Gastrocnemius medialis (tissue), 4 donors: ENCODE measurements at places on chromosomes 5 and 9. TPM values are rescaled to one million over a fixed set of nuclear protein-coding genes. Genes with fewer than 3 reads are reported as not detected.

PDCD1LG2 gene
- total RNA-seq: 1.7 TPM

PCDHB7 gene
- total RNA-seq: 0.24 TPM

PRRT1B gene
- total RNA-seq: not detected

SPINK13 gene
- not detected for total RNA-seq

PCDH12 gene
- total RNA-seq: 4.9 TPM

SOWAHA gene
- not detected for total RNA-seq

CAVIN4 gene
- total RNA-seq: 14.5 TPM

MLANA gene
- total RNA-seq: not detected

F2R gene
- total RNA-seq: 2.4 TPM

GRCh38 chr5:172868436-172868923 lies 34.4 kb downstream of the ERGIC1 start:
- peaks cover 95% of the 10 kb centered on the region for H3K4me1 ChIP-seq
- no peaks in the 10 kb centered on the region for H3K36me3 ChIP-seq
- no peaks in the 10 kb centered on the region for H3K27me3 ChIP-seq
- peak overlapping the region; percentile 97 for H3K27ac ChIP-seq
- DNase-seq: no peak

DNA sequence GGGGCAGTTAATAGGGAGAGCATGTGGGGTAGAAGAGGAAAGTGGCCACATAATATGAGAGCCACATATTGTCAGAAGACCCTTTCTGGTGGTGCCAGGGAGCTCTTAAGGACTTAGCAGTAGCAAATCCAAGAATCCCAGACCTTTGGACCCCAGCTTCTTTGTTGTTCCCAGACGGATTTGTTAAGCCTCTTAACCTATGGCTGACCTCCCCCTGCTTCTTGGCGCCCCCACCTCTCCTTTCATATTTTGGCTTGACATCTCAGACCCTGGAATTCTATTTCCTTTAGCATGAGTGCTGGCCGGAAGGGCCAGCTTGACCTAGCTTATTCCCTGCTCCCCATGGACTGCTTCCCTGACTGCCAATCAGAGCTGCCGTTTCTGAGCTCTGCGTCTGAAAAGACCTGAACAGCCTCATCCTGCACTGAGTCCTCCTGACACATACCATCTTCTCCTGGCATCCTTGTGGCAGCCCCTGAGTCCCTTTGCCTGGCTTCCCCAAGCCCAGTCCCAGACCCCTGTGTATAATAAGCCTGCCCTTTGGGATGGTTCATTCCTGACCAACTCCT lies 116.3 kb downstream of the PRKACG start:
- no peak for DNase-seq
- no peaks in the 10 kb centered on the region for H3K36me3 ChIP-seq
- H3K27me3 ChIP-seq: no peaks in the 10 kb centered on the region
- H3K27ac ChIP-seq: no peak overlapping the region
- H3K4me1 ChIP-seq: no peaks in the 10 kb centered on the region
- no peak overlapping the region for H3K4me3 ChIP-seq

DNA sequence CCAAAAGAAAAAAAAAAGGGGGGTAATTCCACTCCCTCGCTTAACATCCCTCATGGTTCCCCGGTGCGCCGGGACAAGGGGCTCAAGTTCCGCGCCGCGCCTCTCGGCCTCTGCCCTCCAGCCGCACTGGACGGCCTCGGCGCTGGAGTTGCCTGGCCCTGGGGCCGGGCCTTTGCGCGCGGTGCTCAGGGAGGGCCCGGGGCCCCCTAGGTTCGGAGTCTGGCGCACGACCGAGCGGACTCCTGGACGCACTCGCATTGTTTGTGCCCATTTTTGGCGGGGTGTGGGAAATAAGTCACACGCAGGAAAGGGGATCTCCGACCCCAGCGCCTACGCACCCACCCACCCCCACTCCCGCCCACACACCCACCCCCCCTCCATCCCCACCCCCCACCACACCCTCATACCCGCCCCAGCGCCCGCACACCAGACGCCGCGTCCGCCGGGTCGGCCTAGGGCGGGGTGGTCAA lies 381 bp downstream of the MED22 start:
- peak overlapping the region; percentile 99 for H3K4me3 ChIP-seq
- H3K4me1 ChIP-seq: peaks cover 30% of the 10 kb centered on the region
- H3K36me3 ChIP-seq: no peaks in the 10 kb centered on the region
- no peak for DNase-seq

DNA sequence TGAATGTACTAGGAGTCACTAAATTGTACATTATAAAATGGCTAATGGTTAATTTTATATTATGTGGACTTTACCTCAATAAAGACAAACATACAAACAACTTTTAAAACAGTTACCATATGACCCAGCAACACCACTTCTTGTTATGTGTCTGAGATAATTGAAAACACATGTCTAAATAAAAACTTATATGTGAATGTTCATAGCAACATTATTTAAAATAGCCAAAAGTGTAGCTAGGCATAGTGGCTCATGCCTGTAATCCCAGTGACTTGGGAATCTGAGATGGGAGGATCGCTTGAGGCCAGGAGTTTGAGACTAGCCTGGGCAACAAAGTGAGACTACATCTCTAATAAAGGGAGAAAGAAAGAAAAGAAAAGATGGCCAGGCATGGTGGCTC lies 22.9 kb downstream of the SLC35A4 start:
- no peak for DNase-seq
- no peaks in the 10 kb centered on the region for H3K27me3 ChIP-seq
- peaks cover 13% of the 10 kb centered on the region for H3K4me1 ChIP-seq
- H3K36me3 ChIP-seq: no peaks in the 10 kb centered on the region

GRCh38 chr5:179404321-179405053 lies 59.2 kb upstream of the ADAMTS2 start:
- H3K27me3 ChIP-seq: no peaks in the 10 kb centered on the region
- no peak overlapping the region for H3K27ac ChIP-seq
- DNase-seq: no peak

DNA sequence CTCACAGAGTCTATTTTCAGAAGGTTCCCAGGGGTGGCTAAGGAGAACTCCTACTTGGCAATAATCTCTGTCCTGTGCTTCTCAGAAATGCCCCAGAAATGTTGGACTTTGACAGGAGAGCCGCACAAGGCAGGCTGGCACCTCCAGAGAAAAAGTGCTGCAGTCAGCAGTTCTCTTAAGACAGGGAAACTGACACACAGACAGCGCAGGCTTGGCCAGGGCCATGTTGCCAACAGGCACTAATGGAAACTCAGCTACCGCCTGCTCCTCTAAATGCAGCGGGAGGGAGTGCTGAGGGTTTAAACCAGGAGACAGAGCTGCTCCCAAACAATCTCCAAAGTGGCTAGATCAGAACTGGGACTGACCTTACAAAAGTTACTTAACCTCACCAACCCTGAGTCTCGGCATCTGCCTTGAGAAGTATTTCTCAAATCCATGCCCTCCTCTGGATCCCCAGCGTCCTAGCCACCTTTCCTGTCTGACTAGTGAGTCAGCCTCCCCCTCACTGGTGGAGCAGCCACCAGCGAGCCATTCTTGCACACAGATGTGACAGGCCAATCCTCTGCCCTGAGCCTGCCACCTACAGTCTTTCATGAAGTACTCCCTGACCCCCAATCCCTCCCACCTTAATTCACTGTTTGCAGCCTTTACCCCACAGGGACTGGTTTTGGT lies 186.4 kb downstream of the CDK5RAP2 start:
- peaks cover 28% of the 10 kb centered on the region for H3K4me1 ChIP-seq
- DNase-seq: no peak
- H3K27me3 ChIP-seq: no peaks in the 10 kb centered on the region

DNA sequence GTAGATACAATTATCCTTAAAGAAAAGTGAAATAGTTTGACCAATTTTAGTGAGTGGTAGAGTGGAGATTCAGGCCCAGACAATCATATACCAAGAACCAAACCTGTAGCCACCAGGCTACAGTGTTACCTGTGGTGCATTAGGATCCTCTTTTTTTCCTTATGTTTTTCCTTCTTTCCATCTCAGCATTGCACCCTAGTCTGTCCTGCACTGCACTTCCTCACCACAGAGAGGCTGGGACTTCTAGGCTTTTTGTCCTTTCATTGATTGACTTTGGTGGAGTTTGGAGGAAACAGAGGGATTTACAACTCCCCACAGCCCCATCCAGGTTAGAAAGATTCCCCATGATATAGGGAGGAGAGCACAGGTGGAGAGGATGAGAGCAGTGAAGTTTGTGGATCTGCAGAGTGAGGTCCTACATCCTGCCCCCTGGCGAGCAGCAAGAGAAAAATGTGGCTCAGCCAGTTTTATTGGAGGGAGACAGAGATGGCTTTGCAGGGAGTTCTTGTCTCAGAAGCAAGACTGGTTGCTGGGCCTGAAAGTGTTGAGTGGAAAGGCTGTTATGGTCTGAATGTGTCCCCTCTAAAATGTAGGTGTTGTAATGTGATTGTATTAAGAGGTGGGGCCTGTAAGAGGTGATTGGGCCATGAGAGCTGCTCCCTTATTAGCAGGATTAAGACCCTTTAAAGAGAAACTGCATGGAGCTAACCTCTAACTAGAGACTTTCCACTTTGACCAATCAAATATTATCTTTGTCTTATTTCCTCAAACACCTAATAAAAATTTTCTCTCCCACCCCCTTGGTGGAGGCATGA lies 36.2 kb downstream of the KIF4B start:
- H3K4me1 ChIP-seq: no peaks in the 10 kb centered on the region
- H3K27me3 ChIP-seq: no peaks in the 10 kb centered on the region
- no peak overlapping the region for H3K27ac ChIP-seq
- DNase-seq: no peak
- no peaks in the 10 kb centered on the region for H3K36me3 ChIP-seq

GRCh38 chr9:134688661-134689320 lies 47.2 kb downstream of the COL5A1 start:
- DNase-seq: no peak
- no peaks in the 10 kb centered on the region for H3K27me3 ChIP-seq
- H3K27ac ChIP-seq: no peak overlapping the region
- no peaks in the 10 kb centered on the region for H3K36me3 ChIP-seq
- no peaks in the 10 kb centered on the region for H3K4me1 ChIP-seq

DNA sequence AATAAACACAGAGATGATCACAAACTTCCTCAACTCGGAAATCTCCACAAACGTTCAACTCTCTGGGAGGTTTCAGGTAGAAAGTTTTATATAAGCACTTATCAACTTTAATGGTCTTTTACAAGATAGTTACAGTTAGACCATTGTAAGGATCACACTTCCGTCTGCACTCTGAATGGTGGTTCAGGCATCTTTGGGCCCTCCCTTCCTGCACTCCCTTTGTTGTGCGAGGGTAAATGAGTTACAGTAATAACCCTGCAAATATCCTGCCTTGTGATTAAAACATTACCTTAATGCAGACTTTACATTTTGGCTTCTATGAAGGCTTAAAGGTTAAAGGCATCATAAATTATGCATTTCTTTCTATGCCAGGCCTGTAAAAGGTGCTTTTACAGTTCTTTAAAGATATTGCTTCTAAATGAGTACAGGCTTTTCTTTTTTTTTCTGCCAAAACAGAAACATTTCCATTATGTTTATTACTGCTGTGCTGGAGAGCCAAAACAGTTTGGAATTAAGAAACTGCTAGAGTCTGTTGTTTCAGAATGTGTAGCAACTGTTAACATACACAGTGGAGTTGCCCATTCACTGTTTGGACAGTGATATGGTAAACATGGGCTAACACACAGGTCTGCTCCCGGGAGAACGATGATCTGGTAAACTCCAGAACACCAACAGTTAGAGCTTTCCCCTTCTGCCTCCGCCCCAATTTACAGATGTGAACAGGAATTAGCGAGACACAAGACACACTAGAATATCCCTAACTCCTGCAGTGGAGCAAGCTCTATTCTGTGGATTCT lies 1.1 kb downstream of the PRUNE2 start:
- H3K36me3 ChIP-seq: no peaks in the 10 kb centered on the region
- peak overlapping the region; percentile 61 for H3K4me3 ChIP-seq
- H3K27me3 ChIP-seq: no peaks in the 10 kb centered on the region
- peaks cover 18% of the 10 kb centered on the region for H3K4me1 ChIP-seq

DNA sequence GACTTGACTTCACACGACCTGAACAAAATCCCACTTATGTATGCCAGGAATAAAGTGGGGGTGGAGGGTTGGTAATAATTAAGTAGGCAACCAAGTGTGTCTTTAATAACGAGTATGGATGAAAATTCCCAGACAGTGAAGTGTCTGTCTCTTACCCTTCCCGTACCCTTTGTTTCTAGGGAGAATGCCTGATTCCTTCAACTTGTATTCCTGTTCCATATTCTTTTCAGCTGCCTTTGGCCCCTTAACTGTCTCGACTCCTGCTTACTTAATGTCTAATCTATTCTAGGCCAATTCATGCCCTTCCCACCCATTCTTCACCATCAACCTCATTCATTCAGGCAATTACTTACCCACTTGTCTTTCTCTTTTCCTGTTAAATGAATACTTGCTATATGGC lies 380.5 kb downstream of the RAB3C start:
- no peaks in the 10 kb centered on the region for H3K4me1 ChIP-seq
- H3K4me3 ChIP-seq: no peak overlapping the region
- no peak overlapping the region for H3K27ac ChIP-seq
- no peaks in the 10 kb centered on the region for H3K36me3 ChIP-seq
- DNase-seq: no peak
- no peaks in the 10 kb centered on the region for H3K27me3 ChIP-seq

DNA sequence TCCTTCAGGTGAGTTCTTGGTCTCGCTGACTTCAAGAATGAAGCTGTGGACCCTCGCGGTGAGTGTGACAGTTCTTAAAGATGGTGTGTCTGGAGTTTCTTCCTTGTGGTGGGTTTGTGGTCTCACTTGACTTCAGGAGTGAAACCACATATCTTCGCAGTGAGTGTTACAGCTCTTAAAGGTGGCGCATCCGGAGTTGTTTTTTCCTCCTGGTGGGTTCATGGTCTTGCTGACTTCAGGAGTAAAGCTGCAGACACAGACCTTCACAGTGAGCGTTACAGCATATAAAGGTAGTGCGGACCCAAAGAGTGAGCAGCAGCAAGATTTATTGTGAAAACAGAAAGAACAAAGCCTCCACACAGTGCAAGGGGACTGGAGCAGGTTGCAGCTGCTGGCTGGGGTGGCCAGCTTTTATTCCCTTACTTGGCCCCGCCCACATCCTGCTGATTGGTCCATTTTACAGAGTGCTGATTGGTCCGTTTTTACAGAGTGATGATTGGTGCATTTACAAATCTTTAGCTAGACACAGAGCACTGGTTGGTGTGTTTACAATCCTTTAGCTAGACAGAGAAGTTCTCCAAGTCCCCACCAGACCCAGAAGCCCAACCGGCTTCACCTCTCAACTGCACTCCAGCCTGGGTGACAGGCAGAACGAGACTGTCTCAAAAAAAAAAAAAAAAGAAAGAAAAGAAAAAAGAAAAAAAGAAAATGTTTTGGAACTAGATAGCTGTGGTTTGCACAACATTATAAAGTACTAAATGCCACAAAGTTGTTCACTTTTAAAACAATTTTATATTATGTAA lies 9.1 kb upstream of the ERMP1 start:
- no peaks in the 10 kb centered on the region for H3K27me3 ChIP-seq
- H3K36me3 ChIP-seq: no peaks in the 10 kb centered on the region
- H3K4me1 ChIP-seq: peaks cover 16% of the 10 kb centered on the region
- H3K27ac ChIP-seq: no peak overlapping the region
